ENCODE measurements at places on chromosomes 7 and 10.

- no peak for DNase-seq
Observed at GRCh38 chr7:37379546-37380277, 69.0 kb downstream of the ELMO1 start.

GRCh38 chr7:103446049-103446520, at the start of gene SLC26A5:
Gene SLC26A5 (minus strand): TSS chr7:103446207. CDS start chr7:103421514, 24,693 bp downstream.
- no peak for DNase-seq

DNA sequence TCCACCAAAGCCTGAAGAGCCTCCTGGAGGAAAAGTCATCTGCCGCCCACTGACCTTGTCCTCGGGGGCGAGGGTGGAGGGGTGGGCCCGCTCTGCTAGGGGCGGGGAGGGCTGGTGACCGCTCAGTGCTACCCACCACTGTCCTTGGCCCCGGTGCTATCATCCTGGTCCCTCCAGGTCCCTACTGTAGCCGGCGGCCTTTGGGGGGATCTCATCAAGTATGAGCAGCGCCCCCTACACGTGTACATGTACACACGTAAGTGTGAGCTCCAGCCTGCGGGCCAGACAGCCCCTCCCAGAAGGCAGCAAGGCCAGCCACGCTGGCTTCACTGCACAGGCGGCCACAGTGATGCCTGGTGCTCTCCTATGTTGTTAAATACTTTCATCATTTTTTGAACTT, 19.6 kb downstream of the TTYH3 start:
- no peak for DNase-seq

DNA sequence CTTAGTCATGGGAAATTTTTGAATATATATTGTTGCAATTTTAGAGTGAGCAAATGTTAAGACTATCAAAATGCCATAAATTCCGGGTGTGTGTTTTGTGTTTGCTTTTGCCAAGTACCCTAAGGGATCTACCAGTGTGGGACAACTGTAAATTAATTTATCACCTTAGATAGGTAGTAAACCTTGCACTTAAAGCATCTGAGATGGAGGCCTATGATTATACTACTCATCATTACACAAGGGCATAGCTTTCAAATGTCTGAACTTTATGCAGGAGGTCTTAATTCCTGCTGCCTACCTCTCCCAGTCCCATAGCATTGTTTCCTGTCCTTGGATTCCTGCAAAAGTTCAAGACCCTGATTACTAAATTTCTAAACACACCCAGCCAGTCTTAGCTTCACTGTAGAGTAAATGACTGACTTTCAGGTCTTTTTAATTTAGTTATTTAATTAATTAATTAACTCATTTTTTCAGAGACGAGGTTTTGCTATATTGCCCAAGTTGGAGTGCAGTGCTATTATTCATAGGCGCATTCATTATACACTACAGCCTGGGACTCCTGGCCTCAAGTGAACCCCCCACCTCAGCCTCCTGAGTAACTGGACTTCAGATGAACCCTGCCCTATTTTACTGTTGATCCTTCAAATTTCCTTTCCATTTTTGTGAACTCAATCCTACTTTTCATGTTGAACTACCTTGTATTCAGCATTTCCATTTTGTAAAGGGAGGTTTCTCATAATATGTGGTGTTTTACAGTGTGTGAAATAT, 47.0 kb downstream of the THSD7A start:
- no peak for DNase-seq

DNA sequence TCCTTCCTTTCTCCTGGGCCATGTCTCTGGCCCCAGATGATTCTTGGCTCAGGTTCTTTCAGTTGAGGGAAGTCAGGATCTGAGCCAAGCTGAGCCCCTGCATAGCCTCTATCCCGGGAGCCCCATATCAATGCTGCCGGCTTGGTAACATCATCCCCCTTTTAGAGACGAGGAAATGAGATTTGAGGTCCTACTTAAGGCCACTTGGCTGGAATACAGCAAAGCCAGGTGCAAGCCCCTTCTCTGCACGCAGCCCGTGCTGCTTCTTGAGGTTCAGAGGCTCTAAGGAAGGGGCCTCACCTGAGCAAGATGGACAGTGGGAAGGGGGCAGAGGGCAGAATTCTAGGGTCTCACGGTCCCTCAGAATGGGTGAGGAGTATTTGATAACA, 2.4 kb upstream of the IRF5 start:
- no peak for DNase-seq

DNA sequence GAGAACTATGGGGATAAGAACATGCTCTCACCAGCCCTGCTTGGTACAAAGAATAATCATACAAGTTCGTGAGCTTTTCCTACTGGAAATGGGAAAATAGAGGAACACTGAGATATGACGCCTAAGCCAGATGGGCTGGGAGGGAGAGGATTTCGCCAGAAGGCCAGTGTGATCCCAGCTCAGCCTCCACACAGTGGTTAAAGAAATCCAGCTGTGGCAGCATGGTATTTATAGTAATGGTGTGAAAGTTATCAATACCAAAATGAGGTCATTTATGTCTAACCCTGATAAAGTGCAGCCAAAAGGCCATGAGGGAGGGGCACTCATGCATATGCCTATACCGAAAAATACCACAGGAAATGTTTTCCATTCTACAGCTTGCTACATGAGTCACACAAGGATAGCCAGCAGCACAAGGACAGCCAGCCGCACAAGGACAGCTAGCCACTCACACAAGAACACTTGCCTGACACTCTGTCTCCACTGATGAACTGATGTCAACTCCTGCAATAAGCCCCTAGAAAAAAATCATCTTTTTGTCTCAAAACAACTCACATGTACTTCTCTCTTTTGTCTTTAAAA, 49.4 kb downstream of the FRMPD2 start:
- DNase-seq = no peak

DNA sequence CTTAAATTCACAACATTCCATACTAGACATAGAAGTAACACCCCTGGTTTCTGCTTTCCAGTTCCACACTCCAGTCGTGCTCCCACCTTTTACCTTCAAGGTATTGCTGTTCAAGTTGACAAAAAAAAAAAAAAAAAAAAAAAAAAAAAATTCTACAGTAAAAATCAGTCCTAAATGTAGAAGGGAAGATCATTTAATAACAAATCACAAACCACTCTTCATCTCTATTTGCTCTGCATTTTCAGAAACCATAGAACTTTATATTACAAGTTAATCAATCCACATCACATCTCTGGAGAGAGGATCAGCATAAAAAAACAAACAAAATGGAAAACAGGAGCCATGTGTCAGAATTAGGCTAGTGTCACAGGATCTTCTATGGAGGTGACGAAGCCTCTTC, 206.3 kb upstream of the KLF14 start:
- DNase-seq = no peak

DNA sequence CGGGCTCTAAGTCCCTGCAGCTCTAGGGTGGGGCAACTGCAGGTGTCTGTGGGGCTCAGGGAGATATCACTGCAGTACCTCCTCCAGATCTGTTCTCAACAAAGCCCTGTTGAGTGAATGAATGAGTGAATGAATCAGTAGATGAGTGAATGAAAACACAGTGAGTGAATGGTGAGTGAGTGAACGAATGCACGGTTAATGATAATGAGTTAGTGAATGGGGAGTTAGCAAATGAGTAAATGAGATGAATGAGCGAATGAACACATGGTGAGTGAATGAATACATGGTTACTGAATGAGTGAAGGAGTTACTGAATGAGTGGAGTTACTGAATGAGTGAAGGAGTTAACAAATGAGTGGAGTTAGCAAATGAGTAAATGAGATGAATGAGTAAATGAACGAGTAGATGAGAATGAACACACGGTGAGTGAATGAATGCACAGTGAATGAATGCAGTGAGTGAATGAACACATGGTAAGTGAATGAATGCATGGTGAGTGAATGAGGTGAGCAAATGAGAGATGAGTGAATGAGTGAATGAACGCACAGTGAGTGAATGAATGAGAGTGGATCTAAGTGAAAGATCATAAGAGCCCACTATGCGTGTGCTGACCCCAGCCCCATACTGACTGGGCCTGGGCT, 34.3 kb downstream of the STK32C start:
- DNase-seq = no peak

DNA sequence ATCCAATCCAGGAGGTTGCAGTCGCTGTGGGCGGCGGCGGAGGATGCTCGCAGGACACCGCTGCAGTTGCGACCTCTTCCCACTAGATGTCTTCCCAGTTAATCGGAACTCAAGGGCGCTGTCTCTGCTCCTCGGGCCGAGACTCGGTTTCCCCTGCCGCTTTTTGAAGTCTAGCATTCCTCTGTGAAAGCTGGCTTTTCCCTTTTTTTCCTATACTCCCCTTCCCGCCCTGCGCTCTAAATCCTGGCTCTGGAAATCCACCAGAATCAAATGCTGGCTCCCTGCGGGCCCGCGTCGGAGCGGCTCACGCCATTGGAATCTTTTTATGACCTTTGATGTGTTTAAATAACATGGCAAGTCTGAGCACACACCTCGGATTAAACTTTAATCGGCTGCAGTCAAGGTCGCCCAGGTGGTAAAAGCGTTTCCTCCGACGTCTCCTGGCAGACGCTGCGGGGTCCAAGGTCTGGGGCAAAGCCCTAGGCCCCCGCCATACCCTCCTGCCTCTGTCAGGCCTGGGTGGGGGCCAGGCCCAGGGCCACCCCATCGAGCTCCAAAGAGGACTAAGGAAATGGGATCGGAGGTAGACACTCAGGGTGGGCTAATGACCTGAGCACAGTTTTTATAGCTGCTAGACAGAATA, 10.7 kb upstream of the HOXA13 start:
- DNase-seq = no peak

GRCh38 chr10:102327002-102327401, 68.5 kb upstream of the NFKB2 start:
- no peak for DNase-seq

DNA sequence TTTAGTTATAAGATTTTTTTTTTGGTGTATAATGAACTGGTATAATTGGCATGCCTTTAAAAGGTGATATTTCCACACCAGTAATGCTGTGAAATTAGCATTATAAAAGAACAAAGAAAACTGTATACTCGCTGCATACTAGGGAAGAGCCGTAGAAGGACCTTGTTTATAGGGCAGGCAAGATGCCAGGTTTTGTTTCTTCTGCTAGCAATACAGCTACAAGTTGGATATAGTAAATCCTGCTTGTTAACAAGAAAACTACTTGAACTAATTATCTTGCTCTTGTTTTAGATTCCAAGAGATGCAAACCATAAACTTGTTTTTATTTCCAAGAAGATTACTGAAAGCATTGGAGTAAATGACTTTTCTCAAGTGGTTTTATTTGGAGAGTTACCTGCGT, 1.9 kb downstream of the DNAH11 start:
- no peak for DNase-seq

GRCh38 chr10:33153968-33154327, 180.5 kb downstream of the NRP1 start:
- DNase-seq = no peak

DNA sequence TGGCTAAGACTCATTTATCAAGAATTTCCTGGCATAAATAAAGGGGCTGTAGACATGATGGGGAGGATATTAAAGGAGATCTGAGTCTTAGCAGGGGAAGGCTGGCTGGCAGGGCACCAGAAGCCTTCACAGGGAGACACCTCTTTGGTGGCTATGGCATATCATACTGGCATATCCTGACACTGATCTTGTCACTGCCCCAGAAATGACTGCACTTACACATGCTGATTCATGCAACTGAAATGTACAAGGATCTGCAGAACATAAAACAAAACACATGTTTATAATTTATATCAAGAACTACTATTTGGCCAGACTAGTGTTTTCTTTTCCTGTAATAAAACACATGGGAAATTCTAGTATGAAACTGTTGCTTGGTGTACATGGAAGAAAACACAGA, 5.5 kb upstream of the LIPN start:
- no peak for DNase-seq

DNA sequence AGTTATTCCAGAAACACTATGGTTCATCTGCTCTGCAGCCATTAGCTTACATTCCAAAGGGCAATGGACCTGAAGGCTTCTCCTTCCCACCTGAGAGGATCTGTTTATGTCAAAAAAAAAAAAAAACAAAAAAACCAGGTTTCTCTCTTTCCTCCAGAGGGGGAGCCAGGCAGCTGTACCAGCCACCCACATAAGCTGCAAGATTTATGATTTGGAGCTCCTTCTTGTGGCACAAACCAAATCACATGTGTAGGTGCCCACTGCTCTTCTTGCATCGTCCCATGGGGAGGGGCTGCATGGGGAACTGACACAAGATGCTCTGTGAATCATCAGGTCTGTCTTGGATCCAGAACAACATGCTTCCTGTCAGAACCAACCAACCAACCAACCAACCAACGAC, 231.6 kb upstream of the IGFBP3 start:
- DNase-seq = no peak

DNA sequence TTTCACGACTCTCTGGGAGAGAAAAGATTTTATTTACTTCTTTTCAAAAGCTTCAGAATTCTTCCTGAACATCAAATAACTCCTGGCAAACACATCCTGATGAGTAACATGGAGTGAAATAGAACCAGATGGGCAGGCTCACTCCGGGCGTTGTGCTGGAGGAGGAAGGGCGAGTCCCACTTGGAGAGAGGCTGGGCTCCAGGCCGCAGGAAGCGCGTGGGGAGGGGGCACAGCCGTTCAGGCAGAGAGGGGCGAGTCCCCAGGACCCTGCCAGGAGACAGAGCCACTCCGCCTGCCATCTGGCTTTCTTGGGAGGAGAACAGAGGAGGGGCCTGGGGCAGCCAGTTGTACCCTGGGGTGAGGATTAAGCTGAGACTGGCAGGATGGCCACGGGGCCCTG, 265.9 kb upstream of the ZMIZ1 start:
- DNase-seq = no peak

GRCh38 chr10:17912754-17913153, 39.0 kb upstream of the SLC39A12 start:
- no peak for DNase-seq

GRCh38 chr10:132532749-132533560, 4.6 kb upstream of the INPP5A start:
- no peak for DNase-seq

Data from stimulated activated CD4-positive, alpha-beta T cell treated with anti-CD3 and anti-CD28 coated beads, Interleukin-1b, Interleukin-23, amount 100 ng/mL, for 1 hour (primary cell).